NCI-H1694 (cell line): ENCODE measurements at places on chromosomes 11 and 22.

GRCh38 chr22:49267996-49268395, 559.7 kb downstream of the BRD1 start:
- DNase-seq, result no peak

- no peak for DNase-seq
Observed at GRCh38 chr11:109680127-109680526, 258.1 kb downstream of the C11orf87 start.

DNA sequence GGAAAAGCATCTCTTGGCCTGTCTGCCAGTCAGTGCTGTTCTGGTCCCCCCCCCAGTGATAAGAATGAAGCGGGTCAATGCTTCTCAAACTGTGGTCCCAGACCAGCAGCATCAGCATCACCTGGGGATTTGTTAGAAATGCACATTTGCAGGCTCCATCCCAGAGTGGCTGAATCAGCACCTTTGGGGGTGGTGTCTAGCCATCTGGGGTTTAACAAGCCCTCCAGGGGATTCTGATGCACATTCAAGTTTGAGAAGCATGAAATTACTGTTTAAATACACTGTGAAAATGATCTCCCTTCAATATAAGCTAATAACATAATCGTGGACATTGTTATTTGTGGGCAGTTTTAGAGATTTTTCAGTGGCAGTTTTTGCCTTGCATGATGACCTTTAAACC, 133.5 kb downstream of the MYO18B start:
- no peak for DNase-seq

GRCh38 chr11:120612513-120613263, 101.1 kb downstream of the GRIK4 start:
- no peak for DNase-seq

DNA sequence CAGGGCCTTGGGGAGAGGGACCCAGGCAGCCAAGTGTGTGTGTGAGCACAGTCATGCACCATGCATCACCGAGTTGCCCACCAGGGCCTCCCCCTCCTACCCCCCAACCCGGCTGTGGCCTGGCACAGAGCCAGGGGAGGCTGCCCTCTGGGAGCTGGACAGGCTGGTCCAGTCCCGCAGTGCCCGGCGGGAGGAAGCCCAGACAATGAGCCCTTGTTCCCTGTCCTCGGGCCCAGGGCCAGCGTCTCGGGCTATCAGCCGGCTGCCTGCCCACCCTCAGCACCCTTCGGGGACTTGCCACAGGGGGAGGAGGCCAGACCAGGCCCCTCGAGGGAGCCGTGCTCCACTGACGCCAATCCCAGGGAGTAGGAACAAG, 4.5 kb downstream of the LRRC75B start:
- DNase-seq, result no peak

DNA sequence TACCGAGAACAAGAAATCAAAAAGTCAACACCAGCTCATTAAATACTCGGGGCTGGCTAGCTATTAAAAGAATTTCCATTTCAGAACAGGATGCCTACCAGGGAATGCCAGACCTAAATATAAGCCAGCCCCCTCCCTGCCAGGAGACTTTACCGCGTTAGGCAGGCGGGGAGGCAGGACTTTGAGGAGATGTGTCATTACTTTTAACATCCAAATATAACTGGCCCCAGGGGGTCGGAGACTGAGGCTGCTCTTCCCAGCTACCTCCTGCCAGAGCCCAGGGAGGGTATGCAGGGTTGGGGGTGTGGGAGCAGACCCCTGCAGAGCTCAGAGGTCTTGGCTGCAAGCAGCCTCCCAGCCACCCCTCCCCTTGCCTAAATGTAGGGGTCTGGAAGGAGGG, 183.5 kb downstream of the DSCAML1 start:
- DNase-seq, result no peak

DNA sequence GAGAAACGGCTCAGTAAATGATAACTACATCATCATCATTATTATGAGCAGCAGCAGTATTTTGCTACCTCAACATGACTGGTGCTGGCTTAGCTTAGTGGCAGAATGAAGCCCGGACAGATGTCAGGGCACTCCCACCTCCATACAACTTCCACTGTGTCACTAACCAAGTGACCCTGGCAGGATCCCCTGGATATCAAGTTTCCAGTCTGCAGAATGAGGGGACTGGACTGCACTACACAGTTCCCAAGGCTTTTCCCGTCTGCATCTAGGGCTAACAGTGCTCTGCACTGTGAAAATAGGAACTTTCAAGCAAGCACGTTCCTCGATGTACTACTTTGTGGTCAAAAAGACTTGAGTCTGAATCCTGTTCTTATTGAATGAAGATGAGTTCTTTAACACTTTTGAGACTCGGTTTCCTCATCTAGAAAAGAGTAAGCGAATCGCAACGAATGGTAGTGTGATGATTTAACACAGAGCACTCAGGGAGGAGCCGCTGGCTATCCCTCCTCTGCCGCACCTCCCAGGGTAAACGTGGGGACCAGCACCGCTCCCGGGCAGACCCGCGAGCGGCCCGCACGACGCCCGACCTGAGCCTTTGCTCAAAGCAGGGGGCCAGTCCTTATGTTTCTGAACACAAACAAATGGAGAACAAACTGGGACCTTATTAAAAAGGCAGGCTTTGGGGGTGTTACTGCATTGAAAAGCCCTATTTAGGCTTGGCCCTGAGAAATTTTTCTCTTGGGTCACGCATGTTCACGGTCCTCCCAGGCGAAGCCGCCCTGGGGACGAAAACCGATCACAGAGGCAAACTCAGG, 910 bp downstream of the CLTCL1 start:
- DNase-seq, result no peak

DNA sequence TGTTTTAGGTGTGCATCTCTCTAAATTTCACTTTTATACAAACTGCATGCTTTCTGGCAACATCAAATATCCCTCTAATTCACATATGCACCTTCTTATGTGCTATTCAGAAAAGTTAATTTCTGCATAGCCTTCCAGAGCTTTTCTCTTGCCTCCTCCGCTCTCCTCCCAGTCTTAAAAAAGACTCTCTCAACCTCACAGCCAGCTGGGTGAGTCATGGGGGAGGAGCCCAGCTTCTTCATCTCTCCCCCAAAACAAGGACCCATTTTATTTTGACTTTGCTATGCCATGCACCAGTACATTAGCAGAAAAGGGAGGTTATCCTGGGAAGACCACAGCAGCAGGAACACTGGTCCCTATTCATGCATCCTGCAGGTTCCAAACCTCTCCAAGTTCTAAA, 234.4 kb downstream of the KCNA4 start:
- DNase-seq, result no peak

GRCh38 chr11:132060567-132060966, 690.2 kb downstream of the NTM start:
- no peak for DNase-seq

DNA sequence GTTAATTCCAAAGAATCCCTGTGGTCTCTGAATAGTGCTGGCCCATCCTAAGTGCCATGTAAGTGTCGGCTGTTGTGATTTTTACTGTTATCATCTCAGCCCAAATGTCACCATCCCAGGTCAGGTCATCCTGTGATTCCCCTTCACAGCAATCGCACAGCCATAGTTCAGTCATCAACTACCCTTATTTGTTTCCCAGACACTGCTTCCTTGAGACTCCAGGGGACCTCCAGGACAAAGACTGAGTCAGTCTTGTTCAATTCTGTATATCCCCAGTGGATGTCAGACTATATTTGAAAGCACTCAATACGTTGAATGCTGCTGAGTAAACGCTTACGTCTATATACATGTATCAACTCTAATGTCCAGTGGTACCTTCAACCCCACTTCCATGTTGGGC, 113.7 kb upstream of the TIMP3 start:
- no peak for DNase-seq

DNA sequence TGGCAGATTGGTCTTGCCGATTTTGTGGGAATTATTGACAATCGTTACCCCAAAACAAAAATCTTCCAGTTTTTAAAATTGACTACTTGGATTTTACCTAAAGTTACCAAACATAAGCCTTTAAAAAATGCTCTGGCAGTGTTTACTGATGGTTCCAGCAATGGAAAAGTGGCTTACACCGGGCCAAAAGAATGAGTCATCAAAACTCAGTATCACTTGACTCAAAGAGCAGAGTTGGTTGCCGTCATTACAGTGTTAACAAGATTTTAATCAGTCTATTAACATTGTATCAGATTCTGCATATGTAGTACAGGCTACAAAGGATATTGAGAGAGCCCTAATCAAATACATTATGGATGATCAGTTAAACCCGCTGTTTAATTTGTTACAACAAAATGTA, 37.2 kb downstream of the IGLL1 start:
- DNase-seq, result no peak

DNA sequence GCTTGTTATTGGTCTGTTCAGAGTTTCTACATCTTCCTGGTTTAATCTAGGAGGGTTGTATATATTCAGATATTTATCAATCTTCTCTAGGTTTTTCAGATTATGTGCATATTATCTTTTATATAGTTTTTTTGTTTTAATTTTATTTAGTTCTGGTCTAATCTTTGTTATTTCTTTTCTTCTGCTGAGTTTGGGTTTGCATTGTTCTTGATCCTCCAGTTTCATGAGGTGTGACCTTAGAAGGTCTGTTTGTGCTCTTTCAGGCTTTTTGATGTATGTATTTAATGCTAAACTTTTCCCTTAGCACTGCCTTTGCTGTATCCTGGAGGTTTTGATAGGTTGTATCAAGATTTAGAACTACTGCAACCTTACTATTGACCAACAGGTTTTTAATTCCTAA, 117.7 kb downstream of the VPREB1 start:
- DNase-seq, result no peak

GRCh38 chr11:35798983-35799382, 136.4 kb downstream of the TRIM44 start:
- DNase-seq, result peak; percentile 68

DNA sequence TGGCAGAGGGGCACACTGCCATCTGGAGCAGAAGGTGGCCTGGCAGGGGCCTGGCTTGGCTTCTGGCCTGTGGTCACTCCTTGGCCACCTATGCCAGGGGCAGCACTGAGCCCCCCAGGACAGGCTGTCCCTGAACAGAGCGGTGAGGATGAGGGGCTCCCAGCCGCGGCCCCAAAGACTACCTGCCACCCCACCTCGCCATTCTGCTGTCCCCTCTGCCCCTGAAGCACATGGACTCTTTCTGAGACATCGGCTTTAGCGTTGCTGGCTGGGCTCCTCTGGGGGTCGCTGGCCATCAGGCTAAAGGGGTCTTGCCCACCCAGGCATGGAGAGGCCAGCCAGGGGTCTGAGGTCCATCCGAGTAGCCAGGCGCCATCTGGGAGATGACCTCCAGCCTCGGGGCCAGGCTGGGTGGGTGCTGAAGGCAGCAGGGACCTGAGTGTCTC, 87.8 kb downstream of the WNT7B start:
- DNase-seq, result no peak

DNA sequence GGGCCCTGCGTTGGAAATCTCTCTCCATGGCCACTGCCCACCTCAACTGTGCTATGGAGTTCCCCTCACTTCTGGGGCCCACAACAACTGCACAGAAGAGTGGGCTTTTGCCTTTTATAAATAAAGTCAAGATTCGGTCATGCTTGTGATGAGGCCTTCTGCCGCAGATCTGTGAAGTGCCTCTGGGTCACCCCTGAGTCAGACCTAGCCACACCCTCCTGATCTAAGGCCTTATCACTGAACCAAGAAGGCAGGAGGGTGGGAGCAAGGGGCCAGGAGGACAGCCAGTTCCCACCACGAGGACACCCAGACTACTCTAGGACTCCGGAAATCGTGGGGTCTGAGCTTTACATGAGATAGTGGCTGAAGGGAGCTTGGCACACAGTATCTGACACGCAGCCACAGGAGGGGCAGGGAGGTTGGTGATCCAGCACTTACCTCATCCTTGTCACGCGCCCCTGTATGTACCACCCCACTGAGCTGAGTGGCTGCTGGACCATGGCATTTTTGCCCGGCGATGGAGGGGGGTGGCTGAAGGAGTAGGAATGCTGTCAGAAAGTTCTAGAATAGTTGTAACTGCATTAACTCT, 115.7 kb downstream of the ABTB2 start:
- no peak for DNase-seq

DNA sequence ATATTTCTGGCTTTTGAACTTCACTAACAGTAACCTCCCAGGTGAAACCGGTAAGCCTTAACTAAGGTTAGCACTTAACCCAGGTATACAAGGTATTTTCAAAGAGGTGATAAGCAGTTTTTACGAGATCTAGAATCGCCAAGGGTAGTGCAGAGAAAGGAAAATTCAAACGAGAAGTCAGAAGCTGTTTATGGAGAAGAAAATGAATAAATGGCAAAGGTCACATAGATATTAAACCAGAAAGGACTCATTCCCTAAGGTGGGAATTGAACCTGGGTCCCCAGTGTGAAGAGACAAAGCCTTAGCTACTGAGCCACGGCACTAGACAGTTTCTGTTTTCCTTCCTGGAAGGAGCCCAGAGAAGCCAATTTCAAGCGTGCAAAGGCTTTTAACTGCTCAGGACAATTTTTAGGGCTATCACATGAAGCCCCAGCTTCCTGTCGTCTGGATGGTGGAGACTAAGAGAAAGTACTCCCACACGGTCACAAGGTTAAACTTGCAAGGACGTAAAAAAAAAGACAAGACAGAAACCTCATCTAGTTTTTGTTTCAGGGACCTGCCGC, 5.7 kb upstream of the C1QTNF6 start:
- no peak for DNase-seq

GRCh38 chr11:107606141-107606540, 15.2 kb downstream of the ELMOD1 start:
- no peak for DNase-seq

- no peak for DNase-seq
Observed at GRCh38 chr11:59729834-59730233, 16.2 kb upstream of the OR10V1 start.

DNA sequence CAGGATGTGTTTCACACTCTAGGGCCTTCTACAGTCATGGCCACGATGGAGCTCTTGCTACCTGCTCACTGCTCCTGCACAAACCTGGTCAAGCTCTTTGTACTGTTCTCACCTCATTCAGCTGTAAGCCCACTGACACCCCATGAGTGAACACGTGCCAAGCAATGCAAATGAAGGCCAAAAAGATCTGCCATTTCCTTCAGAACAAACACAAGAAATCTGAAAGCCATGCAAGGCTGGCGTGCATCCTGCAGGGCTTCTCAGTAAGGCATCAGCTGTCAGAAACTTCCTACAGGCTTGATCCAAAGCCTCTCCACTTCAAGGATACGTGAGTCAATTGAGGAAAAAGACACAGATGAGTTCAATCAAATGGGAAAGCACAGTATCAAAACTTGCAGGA, 44.1 kb upstream of the NFRKB start:
- DNase-seq, result no peak

- DNase-seq, result no peak
Observed at GRCh38 chr11:6474806-6475500, 1.2 kb upstream of the TRIM3 start.
